ENCODE measurements at places on chromosomes 5 and 9.
A peak's percentile ranks its signal among the peaks of the same experiment; 100 is the strongest.

DNA sequence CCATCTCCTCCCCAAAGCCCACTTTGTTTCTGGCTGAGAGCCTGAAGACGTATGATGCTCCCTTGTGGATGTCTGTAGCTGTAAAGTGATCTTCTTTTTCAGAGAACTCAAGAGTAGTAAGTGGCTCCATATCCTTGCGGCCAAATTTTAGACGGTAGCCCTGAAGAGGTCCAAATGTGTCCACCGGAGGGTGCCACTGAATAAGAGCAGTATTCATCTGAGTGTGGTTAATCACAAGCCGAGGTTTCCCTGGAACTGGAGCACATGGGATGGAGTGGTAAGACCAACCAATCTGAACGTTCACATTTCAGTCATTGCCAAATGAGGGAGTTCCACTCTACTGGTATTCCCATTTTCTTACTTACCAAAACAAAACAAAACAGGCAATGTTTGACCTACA is 686.5 kb upstream of the DMAC1 start:
- peak; percentile 57 for DNase-seq

- DNase-seq, result no peak
These were observed 70.5 kb downstream of the ADAMTSL1 start for GRCh38 chr9:18544456-18544855.

DNA sequence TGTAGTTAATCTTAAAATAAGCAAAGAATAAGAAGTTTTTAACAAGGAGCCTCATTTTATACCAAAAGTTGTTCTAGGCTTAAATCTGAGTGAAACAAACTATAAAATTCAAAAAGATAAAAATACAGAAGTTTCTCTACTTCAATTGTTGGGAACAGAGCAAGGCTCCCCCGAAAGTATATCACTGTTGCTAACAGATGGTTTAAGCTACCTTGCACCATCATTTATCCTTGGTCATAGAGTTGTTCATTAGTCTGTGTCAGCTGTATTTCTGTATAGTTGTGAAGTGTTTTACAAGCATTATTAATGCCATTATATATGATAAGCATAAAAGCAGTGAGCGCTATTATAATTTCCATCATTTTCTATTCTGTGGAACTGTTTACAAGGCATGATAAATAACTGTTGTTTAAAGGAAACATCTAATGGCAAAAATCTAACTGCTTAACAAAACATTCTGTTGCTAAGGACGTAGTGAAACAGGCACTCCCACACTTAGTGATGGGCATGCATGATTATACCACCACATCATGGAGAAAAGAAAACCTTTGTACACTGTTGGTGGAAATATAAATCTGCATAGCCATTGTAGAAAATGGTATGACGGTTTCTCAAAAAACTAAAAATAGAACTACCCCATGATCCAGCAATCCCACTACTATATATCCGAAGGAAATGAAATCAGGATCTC is 23.3 kb upstream of the ACO1 start:
- no peak for DNase-seq

DNA sequence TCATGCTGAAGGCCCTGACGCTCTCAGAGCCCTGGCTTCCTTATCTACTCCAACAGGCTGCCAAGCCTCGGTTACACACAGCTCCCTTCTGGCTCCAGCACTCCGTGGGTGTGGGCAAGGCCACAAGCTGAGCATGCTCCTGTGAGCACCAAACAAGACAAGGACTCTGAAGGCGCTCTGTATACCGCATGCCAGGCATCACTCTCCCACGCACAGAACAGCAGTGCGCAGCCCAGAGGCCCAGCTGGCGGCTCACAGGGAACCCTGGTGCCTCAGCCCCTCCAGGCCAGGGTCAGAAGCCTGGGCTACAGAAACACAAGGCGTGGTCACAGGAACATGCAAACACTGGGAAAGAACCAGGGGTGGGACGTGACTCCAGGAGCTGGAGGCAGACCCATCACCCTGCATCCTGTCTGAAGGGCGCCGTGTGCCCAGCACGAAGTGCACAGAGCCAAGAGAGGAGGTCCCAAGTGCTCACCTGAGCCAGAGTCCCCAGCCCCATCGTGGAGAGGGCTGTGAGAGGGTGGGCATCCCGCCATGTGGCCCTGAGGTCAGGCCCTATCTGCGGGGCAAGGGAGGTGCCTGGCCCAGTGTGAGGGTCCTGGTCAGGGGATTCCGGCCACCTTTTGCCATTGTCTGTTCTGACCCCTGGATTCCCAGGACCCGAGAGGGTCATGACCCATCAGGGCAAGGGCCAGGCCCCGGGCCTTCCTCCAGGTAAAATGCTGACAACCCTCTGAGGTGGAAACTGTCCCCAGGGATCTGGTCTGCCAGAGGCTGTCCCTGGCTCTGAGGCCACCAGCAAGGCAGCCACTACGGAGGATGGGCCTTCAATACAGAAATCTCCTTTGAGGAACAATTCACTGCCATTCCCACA is 54.7 kb downstream of the COL23A1 start:
- no peak for DNase-seq

DNA sequence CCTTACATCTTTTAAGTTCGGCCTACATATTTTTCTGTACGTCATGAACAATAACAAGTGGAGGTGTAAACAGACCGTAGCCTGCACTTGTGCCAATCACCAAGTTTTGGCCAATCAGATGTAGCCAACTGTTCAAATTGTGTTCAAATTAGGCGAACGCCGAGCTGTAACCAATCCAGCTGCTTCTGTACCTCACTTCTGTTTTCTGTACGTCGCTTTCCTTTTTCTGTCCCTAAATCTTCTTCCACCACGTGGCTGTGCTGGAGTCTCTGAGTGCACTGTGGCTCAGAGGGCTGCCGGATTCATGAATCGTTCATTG is 26.4 kb downstream of the TRIM14 start:
- DNase-seq, result no peak

DNA sequence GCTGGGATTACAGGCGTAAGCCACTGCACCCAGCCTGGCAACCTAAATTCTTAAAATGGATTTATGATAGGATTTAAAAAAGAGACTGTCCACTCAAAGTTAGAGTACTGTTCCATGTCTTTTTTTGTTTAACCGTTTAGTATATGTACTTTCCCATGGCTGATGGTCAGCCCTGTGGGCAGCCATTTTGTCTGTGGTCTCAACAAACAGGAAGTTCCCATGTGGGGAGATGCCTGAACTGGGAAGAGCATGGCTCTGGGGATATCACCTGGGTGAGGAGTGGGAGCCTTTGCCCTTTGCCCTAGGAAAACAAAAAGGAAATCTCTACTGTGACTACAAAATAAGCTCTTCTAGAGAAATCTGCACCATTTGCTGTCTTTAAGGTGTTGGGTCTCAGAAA is 27.5 kb upstream of the GNPDA1 start:
- DNase-seq, result no peak
